ENCODE measurements at places on chromosomes 11 and 22. TPM values are rescaled to one million over a fixed set of nuclear protein-coding genes. Genes with fewer than 3 reads are reported as not detected.

Gene SEC14L6
- not detected for total RNA-seq

Gene C22orf42
- total RNA-seq, result not detected

Gene OR51B2
- total RNA-seq, result not detected

Gene ART1
- not detected for total RNA-seq

Gene PKNOX2
- not detected for total RNA-seq

Gene TREH
- total RNA-seq, result not detected

Gene VPREB1
- not detected for total RNA-seq

Gene HEPHL1
- not detected for total RNA-seq

Gene CNTN5
- total RNA-seq, result not detected

Gene SCUBE2
- 0.35 TPM for total RNA-seq

Gene PRSS23
- total RNA-seq, result 0.40 TPM

Gene GLB1L3
- total RNA-seq, result 7.2 TPM

Gene LMNTD2
- 3.4 TPM for total RNA-seq

Gene GNAZ
- total RNA-seq, result 0.35 TPM

Data from activated CD4-positive, alpha-beta T cell treated with anti-CD3 and anti-CD28 coated beads, Interleukin-2, amount 10 ng/mL, durations not matched to agents 7 days and 5 days (primary cell).